ENCODE measurements at places on chromosomes 7 and 10. TPM values are rescaled to one million over a fixed set of nuclear protein-coding genes. Genes with fewer than 3 reads are reported as not detected.
A peak's percentile ranks its signal among the peaks of the same experiment; 100 is the strongest.

The TRIL gene
- total RNA-seq: not detected

The EFCAB10 gene
- total RNA-seq: not detected

The DGKI gene
- total RNA-seq: 2.2 TPM

The CUL1 gene
- 75.3 TPM for total RNA-seq

The C7orf33 gene
- total RNA-seq: not detected

The PHKG1 gene
- total RNA-seq: 1.3 TPM

The C7orf57 gene
- 1.1 TPM for total RNA-seq

The ODAD2 gene
- 0.62 TPM for total RNA-seq

The GBX1 gene
- not detected for total RNA-seq

- no peak overlapping the region for H3K27ac ChIP-seq
- peaks cover 8% of the 10 kb centered on the region for H3K27me3 ChIP-seq
- H3K4me3 ChIP-seq: no peak overlapping the region
- DNase-seq: no peak
Measured at GRCh38 chr10:716821-717220, 27.4 kb upstream of the DIP2C start.

GRCh38 chr7:7883394-7883793, 85.2 kb upstream of the GLCCI1 start:
- no peaks in the 10 kb centered on the region for H3K27me3 ChIP-seq
- H3K4me3 ChIP-seq: no peak overlapping the region
- H3K27ac ChIP-seq: no peak overlapping the region

GRCh38 chr10:126387931-126388911, at the start of gene ADAM12:
Gene ADAM12, minus strand, starts transcription at chr10:126388477. Its CDS starts 332 bp downstream, at chr10:126388145.
- peak within 1 kb of the TSS; percentile 8 for H3K4me3 ChIP-seq
- no peak within 1 kb of the TSS for H3K27ac ChIP-seq
- peak; percentile 6 for DNase-seq
- H3K27me3 ChIP-seq: peaks cover 54% of the 10 kb centered on the region

- no peaks in the 10 kb centered on the region for H3K27me3 ChIP-seq
- no peak for DNase-seq
- no peaks in the 10 kb centered on the region for H3K36me3 ChIP-seq
- H3K4me1 ChIP-seq: no peaks in the 10 kb centered on the region
Measured at GRCh38 chr7:36305648-36306047, 84.0 kb upstream of the ANLN start.

DNA sequence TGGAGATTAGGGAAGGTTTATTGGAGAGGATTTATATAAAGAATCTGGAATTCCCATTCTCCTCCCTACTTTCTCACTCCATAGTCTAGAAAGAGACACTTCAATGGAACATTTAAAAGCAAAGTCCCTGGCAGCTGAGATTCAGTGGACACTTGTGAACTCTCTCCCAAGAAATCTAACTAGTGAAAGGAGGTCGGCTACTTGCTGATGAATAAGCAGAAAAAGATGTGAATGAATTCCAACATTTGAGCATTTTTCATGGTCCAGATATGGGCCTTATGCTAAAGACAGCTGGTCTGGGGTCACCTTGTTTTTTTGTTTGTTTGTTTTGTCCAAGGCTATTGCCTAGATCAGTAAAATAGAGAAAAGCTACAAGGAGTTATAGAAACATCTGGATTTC, 141.1 kb upstream of the LRRTM3 start:
- H3K27ac ChIP-seq: no peak overlapping the region
- no peaks in the 10 kb centered on the region for H3K36me3 ChIP-seq
- no peaks in the 10 kb centered on the region for H3K4me1 ChIP-seq
- DNase-seq: no peak
- no peak overlapping the region for H3K4me3 ChIP-seq

DNA sequence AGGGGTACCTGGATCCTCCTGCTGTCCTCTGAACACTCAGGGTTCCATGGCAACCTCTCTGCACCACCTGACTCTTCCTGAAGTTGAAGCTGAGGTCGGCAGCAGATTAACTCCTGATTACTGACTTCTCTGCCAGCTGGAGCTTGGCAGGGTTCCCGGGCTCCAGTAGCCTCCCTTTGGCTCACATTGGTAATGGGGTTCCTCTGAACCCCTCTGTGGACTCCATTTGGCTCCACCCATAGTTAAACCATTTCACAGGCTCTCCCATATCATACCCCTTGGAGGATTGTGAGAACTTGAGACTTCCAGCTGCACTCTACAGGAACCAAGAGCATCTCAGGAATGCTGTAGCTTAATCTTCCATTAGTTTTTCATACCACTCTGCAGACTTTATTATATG, 292.5 kb downstream of the HDAC9 start:
- H3K4me3 ChIP-seq: no peak overlapping the region
- no peaks in the 10 kb centered on the region for H3K36me3 ChIP-seq
- H3K27me3 ChIP-seq: no peaks in the 10 kb centered on the region
- no peaks in the 10 kb centered on the region for H3K4me1 ChIP-seq
- DNase-seq: no peak
- H3K27ac ChIP-seq: no peak overlapping the region

DNA sequence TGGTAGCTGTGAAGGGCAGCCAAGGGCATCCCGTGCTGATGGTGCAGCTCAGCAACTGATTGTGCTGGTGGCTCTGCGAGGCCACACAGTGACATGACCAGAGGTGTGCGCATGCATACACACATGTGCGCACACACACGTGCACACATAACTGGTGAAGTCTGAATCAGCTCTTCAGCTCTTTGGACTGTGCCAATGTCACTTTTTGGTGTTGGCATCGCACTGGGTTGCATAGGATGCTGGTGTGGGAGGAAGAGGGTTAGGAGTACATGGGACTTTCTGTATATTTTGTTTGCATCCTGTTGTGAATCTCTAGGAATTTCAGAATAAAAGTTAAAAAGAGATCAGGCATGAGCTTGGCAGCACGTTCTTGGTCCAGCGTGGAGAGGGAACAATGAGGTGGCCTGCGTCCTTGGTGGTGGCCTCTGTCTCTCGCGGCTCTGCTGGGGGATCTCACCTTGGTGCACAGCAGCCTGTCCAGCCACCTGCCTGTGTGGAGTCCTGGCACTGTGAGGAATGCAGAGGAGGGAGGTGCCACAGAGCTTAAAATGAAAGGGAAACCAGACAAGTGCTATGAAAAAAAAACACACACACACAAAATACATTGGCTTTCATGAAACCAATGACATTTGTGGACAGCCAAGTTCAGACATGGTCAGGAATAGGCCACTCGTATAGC, 124.0 kb downstream of the TRRAP start:
- peak overlapping the region; percentile 95 for H3K27ac ChIP-seq
- peak overlapping the region; percentile 14 for H3K4me3 ChIP-seq
- H3K4me1 ChIP-seq: peaks cover 27% of the 10 kb centered on the region
- no peak for DNase-seq
- H3K36me3 ChIP-seq: peaks cover 21% of the 10 kb centered on the region
- no peaks in the 10 kb centered on the region for H3K27me3 ChIP-seq

- no peak overlapping the region for H3K27ac ChIP-seq
- H3K4me1 ChIP-seq: peaks cover 15% of the 10 kb centered on the region
- no peaks in the 10 kb centered on the region for H3K27me3 ChIP-seq
- DNase-seq: no peak
Measured at GRCh38 chr10:45575966-45576597, 96.5 kb downstream of the ZFAND4 start.

DNA sequence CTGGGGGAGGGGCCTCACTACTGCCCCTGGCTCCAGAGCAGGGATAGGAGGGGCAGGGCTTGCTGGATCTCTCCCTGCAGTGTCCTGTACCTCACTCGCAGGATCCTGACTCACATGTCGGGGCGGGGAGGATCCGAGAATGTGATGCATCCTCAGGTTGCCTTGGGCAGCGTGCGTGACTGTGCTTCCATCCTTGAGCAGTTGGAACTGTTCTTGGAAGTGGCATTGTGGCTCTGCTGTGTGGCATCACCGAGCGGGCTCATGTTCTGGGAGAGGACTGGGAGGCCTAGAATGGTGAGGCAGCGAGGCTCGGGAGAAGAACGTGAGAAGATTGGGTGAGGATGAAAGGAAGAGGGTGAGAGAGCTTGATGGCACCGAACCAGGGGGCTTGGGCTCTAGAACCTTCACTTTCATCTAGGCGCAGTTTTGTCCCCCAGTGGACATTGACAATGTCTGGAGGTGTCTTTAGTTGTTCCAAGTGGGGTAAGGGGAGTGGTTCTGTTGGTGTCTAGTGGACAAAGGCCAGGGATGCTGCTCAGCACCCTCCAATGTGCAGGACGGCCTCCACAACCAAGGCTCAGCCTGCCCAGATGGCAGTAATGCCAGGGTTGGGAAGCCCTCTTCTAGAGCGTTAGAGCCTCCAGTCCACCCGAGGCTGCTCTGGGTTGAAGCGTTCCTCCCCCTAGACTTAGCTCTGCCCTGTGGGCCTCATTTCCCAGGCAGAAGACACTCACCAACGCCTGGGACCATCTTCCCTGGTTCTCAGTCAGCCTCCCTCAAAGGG, 8.4 kb downstream of the RARRES2 start:
- H3K4me1 ChIP-seq: no peaks in the 10 kb centered on the region
- no peak overlapping the region for H3K4me3 ChIP-seq
- DNase-seq: no peak
- H3K27me3 ChIP-seq: no peaks in the 10 kb centered on the region
- peaks cover 6% of the 10 kb centered on the region for H3K36me3 ChIP-seq

DNA sequence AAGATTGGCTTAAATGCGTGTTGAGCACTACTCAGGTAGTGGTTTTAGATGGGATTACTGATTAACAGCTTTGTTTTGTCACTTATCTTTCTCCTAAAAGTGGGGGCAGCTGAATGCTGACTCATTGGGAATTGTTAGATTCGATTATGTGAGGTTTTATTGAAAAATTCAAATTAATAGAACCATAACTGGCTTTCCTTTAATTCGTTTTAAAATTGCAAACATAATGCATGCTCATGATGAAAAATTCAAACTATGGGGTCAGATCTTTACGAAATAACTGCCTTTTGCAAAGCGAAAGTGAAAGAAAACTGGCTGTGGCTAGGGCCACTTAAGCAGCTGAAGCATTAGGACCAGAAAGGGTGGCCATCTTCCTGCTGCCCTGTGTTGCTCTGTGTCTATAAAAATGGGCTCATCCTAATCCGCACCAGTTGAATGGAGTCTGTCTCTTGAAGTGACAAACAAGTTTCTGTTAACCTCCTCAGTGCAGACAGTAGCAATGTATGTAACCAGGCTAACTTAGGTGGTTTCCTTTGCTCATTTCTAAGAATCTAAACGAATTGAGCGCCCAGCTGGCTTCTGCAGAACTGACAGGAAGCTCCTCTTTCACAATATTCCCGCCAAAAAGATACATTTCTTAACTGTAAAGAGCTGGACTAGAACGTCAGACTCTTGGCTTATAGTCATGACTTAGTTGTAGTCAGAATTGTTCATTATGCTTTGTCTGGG, 27.8 kb downstream of the DENND10 start:
- H3K4me3 ChIP-seq: peak overlapping the region; percentile 77
- no peaks in the 10 kb centered on the region for H3K27me3 ChIP-seq
- peaks cover 38% of the 10 kb centered on the region for H3K4me1 ChIP-seq
- H3K36me3 ChIP-seq: peaks cover 39% of the 10 kb centered on the region
- H3K27ac ChIP-seq: peak overlapping the region; percentile 89
- peak; percentile 29 for DNase-seq

- H3K27me3 ChIP-seq: no peaks in the 10 kb centered on the region
- DNase-seq: no peak
- no peaks in the 10 kb centered on the region for H3K4me1 ChIP-seq
- H3K4me3 ChIP-seq: no peak overlapping the region
Measured at GRCh38 chr7:48868916-48869315, 55.4 kb upstream of the CDC14C start.

DNA sequence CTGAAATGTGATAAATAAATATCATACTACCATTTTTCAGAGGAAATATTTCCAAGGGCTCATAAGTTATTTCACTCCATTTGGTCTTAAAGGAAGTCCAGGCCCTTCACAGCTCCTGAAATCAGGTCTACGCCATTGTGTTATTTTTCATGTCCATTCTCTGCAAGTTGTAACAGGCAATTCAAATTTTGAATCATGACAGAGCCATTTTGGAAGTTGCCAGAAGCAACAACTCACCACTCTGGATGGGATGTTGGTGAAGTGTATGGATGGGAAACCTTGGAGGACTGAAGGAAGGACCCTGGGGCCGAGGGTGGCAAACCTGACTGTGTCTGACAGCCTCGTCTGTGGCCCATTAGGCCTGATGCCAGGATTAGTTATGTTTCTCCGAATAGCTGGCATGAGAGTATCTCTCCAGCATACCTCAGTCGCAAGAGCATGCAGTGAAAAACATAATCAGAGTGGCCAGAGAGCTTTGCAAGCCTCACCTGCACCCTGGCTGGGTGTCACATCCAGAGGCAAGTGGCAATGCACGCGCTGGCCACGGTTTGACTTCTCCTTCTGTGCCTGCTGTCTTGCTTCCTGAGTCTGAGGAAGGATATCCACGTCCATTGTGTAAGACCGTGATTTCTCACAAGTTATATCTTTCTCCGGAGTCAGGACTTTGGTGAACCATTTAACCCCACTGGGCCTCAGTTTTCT, 87.1 kb downstream of the NRP1 start:
- peaks cover 8% of the 10 kb centered on the region for H3K36me3 ChIP-seq
- DNase-seq: no peak
- peaks cover 54% of the 10 kb centered on the region for H3K4me1 ChIP-seq
- H3K27me3 ChIP-seq: no peaks in the 10 kb centered on the region
- no peak overlapping the region for H3K27ac ChIP-seq
- no peak overlapping the region for H3K4me3 ChIP-seq

- H3K4me3 ChIP-seq: no peak overlapping the region
- H3K27me3 ChIP-seq: no peaks in the 10 kb centered on the region
- H3K36me3 ChIP-seq: no peaks in the 10 kb centered on the region
- DNase-seq: no peak
Measured at GRCh38 chr10:77835669-77836086, 90.9 kb downstream of the DLG5 start.

DNA sequence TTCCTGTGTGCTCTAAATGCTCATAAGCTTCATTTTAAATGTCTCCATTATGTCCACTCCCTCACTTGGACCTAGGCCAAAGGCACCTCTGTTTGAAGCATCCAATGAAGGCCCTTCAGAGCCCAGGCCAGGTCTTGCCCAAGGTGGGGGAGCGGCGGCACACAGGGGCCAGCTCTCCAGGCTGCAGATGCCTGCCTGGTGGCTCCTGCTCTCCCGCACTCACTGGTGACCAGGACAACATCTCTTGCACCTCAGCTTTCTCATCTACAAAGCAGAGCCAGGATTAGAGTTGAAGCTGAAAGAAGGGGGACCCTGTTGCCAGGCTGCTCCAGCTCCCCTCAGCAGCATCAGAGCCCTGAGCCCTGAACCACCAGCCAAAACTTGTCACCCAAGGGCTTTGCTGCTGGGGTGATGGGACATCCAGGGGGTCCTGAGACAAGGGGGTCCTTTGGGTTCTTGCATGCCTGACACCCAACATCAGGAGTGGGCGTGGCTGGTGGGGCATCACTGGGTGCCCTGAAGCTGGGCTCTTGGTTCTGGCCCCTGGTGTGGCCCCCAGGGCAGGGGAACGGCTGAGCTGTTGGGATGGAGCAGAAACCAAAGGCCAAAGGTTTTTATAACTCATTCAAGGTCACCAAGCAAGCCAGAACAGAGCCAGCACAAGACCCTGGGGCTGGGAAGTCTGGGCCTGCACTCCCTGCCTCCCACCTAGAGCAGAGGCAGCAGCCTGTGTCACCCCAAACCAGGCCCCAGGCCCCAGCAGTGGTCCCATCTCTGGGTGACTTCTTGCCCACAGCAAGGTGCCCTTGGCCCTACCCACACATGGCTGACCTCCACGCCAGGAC, 1.2 kb downstream of the NACAD start:
- peaks cover 3% of the 10 kb centered on the region for H3K27me3 ChIP-seq
- no peak overlapping the region for H3K27ac ChIP-seq
- H3K36me3 ChIP-seq: no peaks in the 10 kb centered on the region
- DNase-seq: no peak
- peak overlapping the region; percentile 34 for H3K4me3 ChIP-seq
- peaks cover 6% of the 10 kb centered on the region for H3K4me1 ChIP-seq
